ENCODE measurements at places on chromosomes 4 and X.

DNA sequence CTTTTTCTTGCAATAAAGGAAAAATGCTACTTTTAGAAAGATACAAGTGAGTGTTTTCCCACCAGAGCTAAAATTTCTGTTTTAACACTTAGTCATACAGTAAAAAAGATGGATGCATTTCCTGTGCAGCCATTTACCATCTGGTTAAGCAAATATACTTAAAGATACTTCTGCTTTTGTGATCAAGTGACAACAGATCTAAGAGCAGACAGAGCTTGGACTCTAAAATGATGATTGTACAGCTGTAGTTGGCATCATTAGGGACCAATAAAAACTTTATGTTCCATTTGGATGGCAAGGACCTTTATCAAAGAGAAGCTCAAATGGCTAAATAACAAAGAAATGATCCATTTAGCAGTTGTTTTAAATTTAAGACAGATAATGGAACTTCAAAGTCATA is 270.8 kb downstream of the FSTL5 start:
- no peak for DNase-seq

- DNase-seq: no peak
Observed at GRCh38 chr4:56372774-56373173, 14.5 kb downstream of the AASDH start.

- no peak for DNase-seq
Observed at GRCh38 chr4:113141901-113142346, 92.5 kb downstream of the ANK2 start.

GRCh38 chrX:149003863-149004660 is 501.0 kb downstream of the IDS start:
- DNase-seq: no peak

DNA sequence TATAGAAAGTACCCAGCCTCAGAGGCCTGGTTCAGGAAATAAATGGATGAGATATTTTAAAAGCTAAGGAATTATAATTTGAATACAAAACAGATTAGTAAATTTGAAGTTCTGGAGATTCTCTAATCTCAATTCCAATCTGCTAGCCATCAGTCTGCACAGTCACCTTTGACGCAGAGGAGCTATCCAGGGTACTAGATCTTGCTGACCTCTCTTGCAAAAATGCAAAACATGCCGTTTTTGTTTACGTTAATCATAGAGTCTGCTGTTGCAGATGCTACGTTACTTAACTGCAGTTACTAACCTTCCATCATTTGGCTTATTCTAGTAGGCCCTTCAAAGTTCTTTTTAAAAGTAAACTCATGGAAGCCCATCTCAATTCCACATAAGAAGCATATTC is 10.4 kb downstream of the CCSER1 start:
- no peak for DNase-seq

GRCh38 chrX:140157611-140158010 is 192.3 kb upstream of the CXorf66 start:
- DNase-seq: peak; percentile 10

DNA sequence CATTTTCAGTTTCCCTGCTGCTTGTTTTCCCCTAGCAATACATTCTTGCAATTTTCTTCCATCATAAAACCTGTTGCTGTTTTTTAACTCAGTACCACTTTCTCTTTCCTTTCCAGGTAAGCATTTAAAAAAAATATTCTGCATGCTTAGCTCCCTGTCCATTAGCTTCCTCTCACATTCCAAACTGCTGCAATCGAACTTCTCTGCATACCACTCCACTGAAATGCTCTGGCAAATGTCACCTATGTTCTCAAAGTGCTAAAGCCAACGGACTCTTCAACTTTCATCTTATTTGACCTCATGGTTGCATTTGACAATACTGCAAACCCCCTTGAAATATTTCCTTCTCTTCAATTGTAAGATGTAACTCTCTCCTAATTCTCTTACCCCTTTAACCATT is 192.7 kb downstream of the ANAPC10 start:
- DNase-seq: no peak

GRCh38 chr4:58192217-58192616 is 1082.0 kb upstream of the IGFBP7 start:
- DNase-seq: no peak

- no peak for DNase-seq
Observed at GRCh38 chr4:90080116-90080515, 47.1 kb upstream of the CCSER1 start.

DNA sequence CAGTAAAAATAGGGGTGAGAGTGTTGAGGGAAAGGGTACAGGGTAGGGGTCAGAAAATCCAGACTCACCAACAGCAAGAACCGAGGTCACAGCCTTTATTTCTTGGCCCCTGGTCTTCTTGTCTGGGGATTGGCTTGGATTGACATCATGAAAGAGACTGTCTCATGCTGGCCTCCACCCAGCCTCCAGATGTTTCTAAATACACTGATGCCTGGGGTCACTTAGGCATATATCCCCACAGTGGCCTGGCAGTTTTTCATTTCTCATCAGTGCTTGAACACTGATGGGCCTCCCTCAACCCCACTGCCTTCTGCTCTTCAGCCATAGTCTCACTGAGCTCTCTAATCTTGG is 173.9 kb downstream of the RTL9 start:
- peak; percentile 85 for DNase-seq

DNA sequence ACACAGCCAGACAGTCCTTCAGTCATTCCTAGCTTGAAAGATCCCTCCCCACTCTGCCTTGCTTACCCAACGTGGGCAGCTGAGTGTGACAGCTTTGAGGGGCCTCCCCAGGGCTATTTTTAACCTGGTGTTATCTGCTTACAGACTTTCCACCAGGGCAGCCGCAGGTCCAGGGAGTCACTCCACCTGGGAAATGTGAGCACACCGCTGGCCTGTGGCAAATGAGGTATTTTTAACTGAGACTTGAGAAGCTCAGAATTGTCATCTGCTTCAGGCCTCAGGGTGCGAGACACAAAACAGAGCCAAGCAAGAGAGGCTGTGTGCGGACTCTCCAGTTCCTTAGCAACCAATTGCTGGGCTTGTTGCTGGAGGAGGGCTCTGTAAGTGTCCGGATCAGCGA is 13.0 kb downstream of the CORIN start:
- peak; percentile 34 for DNase-seq

DNA sequence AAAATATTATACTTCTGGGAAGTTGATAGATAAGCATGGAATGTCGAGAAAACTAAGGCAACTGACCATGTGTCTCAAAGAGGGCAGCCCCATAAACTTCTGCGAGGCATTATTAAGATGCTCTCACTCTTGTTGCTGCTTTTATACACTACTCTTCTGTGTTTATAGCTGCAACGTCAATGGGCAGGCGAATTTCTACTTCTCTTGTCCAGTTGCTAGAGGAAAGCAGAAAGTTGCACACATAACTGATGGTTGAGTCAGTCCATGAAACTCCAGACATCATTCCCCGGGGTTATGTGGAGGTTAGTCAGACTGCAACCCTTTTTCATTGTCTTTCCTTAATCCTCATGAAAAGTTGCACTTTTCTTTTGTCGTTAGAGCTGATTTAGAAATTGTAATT is 39.8 kb downstream of the VCX3B start:
- DNase-seq: peak; percentile 17

Data from muscle of back (tissue), 13 donors.